ENCODE measurements at places on chromosomes 6 and 20.

- no peak for DNase-seq
Measured at GRCh38 chr6:2162079-2162445, 83.3 kb downstream of the GMDS start.

- no peak for DNase-seq
Measured at GRCh38 chr6:168789699-168790098, 348.7 kb downstream of the SMOC2 start.

GRCh38 chr6:150198532-150198931 is 55.7 kb downstream of the PPP1R14C start:
- DNase-seq: no peak

DNA sequence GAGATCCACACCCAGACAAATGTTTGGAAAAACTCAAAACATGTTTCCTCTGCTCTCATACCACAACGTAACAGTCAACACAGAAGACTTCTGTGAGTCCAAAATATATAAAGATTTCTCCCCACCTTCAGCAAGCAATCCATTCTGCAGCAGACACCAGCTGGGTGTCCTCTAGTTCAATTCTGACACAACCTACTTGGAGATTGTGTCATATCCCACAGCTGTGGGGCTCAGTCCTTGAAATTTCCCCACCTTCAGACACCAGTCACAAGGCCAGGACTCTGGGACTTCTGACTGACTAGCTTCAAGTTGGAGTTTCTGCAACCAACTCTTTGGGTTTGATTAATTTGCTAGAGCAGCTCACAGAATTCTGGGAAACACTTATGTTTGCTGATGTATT is 244.8 kb upstream of the CDYL start:
- no peak for DNase-seq

- DNase-seq: no peak
Measured at GRCh38 chr6:9623985-9624384, 790.9 kb downstream of the TFAP2A start.

- no peak for DNase-seq
Measured at GRCh38 chr20:4455301-4455701, 266.4 kb upstream of the PRND start.

DNA sequence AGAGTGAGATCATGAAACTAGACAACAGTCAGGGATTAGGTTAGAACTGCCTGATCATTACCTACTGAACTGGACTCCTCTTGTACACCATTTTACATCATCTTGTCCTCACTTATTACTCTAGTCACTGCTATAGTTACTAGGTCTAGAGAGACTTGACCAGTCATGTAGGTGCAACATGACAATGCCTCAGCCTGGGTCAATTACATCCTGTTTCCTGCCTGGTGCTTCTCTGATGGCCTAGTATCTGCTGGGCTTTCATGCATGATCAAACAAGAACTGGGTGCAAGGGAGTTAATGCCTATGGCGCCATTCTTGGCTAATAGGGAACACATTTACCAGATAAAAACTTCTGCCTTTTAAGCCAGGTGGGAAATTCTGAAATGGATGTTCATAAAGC is 39.2 kb upstream of the MMS22L start:
- DNase-seq: no peak

GRCh38 chr6:132445201-132445951 is 44.1 kb upstream of the MOXD1 start:
- DNase-seq: no peak

DNA sequence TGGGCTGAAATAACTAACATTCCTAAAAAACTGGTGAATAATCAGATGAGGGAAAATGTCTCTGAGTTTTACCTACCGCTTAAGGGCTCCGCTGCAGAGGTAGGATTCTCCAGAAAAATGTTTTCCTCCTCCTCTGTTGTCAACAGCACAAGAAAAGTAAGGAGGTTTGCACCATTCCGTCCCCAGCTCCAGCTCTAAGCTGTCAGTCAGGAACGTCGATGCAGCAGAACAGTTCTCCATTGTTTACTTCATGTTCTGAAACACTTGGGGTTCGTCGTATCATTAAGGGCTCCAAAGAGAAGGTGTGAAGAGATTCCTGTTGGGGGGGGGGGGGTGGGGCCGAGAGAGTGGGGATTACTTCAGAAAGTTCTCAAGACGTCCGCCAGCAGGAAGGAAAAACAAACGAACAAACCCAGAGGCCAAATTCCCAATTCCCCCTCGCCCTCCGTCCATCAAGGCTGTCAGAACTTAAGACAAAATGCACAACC is 734 bp downstream of the MMS22L start:
- DNase-seq: no peak

DNA sequence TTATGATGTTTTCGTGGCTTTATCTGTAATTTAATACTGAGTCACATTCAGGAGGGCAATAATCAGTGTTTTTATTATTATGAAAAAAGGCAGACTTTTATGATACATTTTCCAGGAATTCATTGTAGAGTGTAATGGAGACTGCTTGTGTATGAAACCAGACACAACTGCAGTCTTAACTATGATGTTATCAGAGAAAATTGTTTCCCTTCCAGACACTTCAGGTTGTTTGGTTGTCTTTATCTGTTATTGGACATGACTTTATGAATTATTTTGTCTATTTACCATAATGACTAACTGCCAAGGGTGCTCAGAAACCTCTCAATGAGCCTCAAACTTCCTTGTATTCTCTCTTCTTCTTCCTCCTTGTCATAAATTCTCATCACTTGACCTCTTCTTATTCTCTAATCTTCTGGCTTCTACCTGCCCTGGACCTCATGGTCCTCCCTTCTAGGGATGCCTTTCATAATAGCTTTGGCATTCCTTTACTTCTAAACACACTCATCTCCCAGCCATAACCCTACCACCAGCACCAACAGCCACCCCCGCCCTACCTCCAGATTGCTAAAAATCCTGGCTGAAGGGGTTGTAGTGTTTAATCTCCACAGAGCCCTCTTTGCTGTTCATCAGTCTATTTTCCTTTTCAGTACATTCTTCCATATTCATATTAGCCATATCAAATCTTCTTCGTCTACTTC is 492.5 kb downstream of the CDKAL1 start:
- no peak for DNase-seq

DNA sequence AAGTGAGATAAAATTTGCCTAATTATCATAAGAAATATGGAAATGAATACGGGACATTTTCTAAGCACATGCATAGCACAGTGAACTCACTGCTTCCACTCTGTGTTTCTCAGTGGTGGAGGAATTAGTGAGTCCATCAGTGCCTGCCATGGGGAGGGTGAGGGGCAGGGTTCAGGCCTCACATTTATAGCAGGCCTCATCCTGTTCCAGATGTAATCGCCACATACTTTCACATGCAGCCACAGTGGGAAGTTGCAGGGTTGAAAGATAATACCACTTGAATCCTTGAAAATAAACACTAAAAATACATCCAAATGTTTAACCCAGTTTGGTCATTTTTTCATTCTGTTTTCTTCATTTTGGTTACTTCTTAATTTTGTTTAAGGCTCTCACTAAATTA is 29.9 kb upstream of the ANKEF1 start:
- DNase-seq: no peak

- DNase-seq: no peak
Measured at GRCh38 chr6:51818520-51819022, 268.8 kb downstream of the PKHD1 start.
